ENCODE measurements at places on chromosomes 1 and 21. TPM values are rescaled to one million over a fixed set of nuclear protein-coding genes. Genes with fewer than 3 reads are reported as not detected.

CCNL2 gene
- total RNA-seq = 98.9 TPM

LIN28A gene
- total RNA-seq = not detected

MYBPHL gene
- 0.15 TPM for total RNA-seq

NR5A2 gene
- not detected for total RNA-seq

RAB4A gene
- total RNA-seq = 11.7 TPM

TCHH gene
- total RNA-seq = not detected
